Activated naive CD4-positive, alpha-beta T cell treated with anti-CD3 and anti-CD28 coated beads, Interleukin-2, amount 50 U/mL, for 72 hours (primary cell): ENCODE measurements at places on chromosomes 2 and 18. TPM values are rescaled to one million over a fixed set of nuclear protein-coding genes. Genes with fewer than 3 reads are reported as not detected.

- no peak for DNase-seq
These were observed 54.0 kb upstream of the SPATS2L start for GRCh38 chr2:200252265-200253067.

DNA sequence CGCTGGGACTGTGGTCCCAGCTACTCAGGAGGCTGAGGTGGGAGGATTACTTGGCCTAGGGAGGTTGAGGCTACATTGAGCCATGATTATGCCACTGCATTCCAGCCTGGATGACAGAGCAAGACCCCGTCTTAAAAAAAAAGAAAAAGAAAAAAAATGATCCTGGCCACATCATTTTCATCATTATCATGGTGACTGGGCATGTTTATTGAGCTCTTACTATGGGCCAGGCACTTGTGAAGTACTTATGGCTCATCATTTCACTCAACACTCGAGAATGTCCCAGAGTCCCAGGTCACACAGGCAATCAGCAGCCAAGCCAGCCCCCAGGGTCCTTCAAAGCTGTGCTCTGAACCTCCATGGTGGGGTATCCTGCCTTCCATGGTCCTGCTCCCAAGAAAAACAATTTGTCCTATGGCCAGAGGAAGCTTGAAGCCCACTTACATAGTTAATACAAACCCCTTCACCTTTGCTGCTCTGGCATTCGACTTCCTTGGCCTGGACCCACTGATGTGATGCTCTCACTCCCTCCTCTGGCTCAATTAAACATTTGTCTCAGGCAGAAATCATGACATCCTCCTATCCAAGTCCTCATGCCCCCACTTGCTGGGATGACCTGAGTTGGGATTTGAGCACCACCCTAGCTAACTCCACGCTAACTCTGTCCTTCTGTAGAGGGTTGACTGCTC lies 3.8 kb upstream of the CNNM4 start:
- DNase-seq = no peak

DNA sequence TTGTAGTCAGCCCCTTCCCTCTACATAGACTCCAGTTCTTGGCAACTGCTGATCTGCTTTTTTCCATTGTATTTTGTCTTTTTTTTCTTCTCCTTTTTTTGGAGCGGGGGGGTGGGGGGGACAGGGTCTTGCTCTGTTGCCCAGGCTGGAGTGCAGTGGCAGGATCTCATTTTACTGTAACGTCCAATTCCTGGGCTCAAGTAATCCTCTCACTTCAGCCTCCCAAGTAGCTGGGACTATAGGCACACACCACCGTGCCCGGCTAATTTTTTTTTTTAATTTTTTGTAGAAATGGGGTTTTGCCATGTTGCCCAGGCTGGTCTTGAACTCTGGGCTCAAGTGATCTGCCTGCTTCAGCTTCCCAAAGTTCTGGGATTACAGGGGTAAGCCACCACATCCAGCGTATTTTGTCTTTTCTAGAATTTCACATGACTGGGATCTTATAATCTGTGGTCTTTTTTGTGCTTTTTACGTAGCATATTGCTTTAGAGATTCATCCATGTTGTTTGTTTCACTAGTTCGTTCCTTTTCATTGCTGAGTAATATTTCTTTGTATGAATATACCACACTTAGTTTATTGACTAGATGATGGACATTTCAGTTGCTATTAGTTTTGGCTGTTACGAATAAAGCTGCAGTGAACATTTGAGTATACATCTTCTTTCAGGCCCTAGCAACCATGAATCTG lies 17.9 kb downstream of the EML4 start:
- DNase-seq = no peak

FKBP1B gene
- 1.4 TPM for total RNA-seq

REG3A gene
- not detected for total RNA-seq

DNA sequence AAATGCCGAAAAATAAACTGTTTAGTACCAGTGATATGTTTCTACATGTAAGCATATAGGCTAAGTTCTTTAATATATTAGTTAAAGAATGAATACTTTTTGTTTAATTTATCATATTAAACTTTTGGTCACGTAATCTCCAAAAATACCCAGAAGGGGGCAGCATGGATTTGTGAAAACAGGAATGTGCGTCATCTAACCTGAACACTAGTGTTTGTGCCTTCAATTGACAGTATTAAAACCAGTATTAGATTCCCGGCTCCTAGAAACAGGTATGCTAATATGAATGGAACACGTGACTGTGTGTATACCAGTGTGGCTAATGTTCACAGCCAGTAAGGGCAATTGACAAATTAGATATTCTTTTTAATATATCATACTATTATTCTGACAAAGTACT lies 51.8 kb downstream of the WDR7 start:
- DNase-seq = no peak

HRH4 gene
- not detected for total RNA-seq

DNA sequence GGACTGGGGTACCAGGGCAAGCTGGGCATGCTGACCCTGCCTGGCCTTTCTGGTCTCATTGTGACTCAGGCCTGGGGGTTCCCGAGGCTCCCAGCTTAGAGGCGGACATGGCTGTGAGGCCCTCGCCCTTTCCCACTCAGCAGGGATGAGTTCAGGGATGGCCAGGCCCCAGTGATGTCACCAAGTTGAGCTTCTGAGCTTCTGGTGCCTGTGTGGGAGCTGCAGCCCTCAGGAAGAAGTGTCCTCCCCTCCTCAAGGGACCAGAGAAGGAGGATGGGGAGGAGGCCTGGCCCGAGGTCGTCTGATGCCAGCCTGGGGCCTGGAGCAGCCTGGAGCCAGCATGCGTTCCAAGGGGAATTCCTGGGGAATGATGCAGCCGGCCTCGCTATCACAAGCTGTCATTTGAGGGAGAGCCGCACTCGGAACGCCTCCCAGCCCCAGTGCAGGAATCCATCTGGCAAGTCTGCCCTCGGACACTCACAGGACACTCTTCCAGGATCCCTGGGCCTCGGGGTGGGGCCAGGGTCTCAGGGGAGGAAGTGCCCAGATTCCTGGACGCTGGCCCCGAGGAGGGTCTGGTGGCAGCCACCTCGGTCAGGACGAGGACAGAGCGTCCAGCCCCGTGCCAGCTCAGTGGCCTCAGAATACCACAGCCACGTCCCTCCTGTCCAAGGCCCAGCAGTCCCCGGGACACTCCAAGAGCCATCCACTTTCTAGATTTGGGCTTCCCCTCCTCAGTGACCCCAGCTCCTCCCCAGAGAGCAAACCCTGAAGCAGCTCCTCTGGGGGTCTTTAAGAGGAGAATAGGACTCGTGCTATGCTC lies 61.2 kb upstream of the GPC1 start:
- DNase-seq = no peak

- no peak for DNase-seq
These were observed 205.7 kb downstream of the BCL11A start for GRCh38 chr2:60347781-60348180.

CFAP53 gene
- 0.82 TPM for total RNA-seq

DNA sequence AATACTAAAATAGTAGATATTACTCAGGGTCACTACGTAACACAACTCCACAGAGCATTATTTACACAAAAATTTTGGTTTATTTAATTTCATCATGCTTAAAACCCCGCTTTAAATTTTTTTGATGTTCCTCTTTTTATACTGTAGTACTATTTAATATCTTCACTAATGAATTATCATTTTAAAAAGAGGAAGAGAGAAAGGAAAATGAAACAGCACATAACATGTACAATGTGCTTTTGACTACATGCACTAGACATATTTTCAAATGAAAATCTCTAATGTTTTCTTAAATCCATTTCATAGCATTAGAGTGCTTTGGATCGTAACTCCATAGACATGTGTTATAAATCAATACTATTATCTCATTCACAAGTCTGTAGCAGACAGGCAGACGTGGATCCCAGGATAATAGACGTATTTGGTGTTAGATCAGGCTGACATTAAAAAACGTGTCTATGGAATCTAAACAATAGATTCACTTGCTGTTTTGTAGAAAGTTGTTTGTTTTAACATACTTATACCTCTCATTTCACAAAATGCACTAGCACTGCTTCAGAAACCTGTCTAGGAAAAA lies 897.0 kb downstream of the CPS1 start:
- DNase-seq = no peak

- DNase-seq = no peak
These were observed 39.7 kb downstream of the RFX8 start for GRCh38 chr2:101435001-101435862.

GRCh38 chr2:46847185-46847710 lies 68.4 kb downstream of the MCFD2 start:
- DNase-seq = no peak

DNA sequence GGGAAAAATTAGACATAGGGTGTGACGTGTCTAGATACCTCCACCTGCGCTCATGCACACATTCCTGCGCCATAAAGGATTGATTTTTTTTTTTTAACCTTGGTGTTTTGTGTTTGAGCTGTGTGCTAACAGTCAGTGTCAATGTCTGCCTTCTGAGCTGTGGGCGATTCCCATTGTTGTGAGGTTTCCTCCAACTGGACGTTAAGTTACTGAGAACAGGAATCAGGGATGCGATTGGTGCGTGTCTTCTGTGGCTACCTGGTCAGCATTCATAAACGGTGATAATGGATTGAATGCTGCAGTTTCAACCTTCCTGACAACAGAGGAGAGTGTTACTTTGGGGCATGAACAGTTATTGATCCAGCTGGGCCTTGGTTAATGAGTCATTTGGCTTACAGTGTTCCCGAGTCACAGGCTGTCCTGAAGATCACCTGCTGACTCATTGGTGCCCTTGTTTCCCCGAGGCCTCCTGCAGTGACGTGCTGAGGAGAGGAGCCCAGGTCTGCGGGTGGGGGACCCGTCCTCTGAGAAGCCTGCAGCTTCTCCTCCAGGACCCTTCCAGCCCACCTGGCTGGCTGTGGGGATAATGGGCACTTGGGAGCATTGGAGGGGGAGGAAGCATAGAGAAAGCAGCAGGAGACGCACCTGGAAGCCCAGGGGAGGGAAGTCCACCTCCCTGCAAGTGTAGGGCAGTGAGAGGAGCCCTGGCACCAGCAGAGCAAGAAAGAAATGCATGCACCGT lies 25.8 kb upstream of the CABYR start:
- no peak for DNase-seq

GRCh38 chr18:45430041-45430440 lies 185.2 kb upstream of the SLC14A2 start:
- DNase-seq = no peak

DNA sequence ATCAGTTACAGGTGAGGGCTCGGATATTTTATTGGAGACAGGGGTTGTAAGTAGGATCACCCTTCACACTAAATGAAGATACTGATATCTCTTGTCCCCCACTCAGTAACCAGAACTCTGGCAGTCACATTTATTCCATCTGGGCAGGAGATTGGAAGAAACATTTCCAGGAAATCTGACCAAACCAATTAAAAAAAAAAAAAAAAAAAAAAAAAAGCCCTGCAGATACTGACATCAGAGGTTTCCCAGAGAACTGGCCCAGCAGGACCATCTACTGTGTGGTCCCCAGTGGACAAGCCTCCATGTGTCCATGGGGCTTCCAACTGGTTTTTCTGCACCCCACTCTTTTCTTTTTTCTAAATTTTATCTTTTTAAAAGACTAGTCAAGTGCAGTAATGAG lies 41.3 kb downstream of the SH2D6 start:
- DNase-seq = no peak

- DNase-seq = no peak
These were observed 326.7 kb downstream of the MTX2 start for GRCh38 chr2:176595986-176596385.
